ENCODE measurements at places on chromosomes 2 and 18.

GRCh38 chr2:29450596-29451222 lies 335.5 kb downstream of the CLIP4 start:
- DNase-seq, result no peak

- DNase-seq, result no peak
Observed at GRCh38 chr2:159832026-159832425, 34.0 kb upstream of the CD302 start.

GRCh38 chr2:196166876-196167275 lies 4.5 kb downstream of the STK17B start:
- DNase-seq, result no peak

GRCh38 chr2:2877427-2877826 lies 500.2 kb downstream of the EIPR1 start:
- no peak for DNase-seq

GRCh38 chr18:13610555-13611141 lies 115.7 kb downstream of the FAM210A start:
- no peak for DNase-seq

DNA sequence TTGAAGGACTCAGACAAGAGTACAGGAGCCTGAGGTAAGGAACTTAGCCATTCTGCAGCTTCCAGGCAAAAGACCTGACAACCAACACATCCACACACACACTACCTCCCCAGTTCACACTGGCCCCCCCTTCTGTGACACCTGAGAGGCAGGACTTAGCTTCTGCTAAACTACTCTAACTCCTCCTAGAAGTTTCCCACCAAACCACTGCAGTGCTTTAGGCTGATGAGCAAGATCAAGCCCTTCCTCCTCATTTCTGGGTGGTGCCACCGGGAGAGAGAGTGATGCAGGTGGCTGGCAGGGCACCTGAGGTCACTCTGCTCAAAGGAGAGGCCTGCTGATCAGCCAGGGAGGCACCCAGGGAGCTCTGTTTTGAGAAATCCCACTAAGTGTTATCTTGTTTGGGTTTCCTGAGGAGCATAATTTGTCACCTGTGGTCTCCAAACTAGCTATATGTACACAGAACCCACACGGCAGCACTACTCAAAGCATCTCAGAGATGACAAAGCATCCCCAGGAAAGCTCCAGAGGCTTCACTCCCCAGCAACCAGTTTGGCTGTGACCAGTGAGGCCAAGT lies 188.4 kb downstream of the MYO5B start:
- DNase-seq, result no peak

DNA sequence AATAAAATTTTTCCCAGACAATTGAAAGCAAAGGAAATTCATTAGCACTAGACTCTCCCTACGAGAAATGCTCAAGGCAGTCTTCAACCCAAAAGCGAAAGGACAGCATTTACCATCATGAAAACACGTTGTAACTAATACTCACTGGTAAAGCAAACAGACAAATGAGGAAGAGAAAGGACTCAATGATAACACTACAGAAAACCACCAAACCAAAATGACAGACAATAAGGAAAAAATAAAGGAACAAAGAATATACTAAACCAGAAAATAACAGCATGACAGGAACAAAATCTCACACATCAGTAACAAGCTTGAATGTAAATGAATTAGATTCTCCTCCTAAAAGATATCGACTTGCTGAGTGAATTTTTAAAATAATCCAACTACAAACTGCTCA lies 190.7 kb downstream of the NOL4 start:
- DNase-seq, result no peak

DNA sequence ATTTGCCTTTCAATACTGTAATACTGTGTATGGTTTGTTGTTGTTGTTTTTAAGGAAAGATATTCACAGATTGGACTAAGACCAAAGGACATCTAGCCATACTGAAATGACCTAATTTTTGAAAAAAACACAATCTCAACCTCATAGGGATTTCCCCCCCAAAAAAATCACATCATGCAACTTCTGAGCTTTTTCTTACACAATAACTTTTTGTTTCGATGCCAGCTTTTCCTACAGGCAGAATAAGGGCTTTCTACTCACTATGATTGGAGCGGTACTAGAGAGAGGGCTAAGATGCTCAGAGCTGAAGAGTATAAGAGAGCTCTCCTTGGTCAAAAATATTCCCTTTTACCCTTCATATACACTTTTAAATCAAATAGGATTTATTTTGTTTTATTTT lies 32.4 kb upstream of the SLC3A1 start:
- DNase-seq, result no peak

DNA sequence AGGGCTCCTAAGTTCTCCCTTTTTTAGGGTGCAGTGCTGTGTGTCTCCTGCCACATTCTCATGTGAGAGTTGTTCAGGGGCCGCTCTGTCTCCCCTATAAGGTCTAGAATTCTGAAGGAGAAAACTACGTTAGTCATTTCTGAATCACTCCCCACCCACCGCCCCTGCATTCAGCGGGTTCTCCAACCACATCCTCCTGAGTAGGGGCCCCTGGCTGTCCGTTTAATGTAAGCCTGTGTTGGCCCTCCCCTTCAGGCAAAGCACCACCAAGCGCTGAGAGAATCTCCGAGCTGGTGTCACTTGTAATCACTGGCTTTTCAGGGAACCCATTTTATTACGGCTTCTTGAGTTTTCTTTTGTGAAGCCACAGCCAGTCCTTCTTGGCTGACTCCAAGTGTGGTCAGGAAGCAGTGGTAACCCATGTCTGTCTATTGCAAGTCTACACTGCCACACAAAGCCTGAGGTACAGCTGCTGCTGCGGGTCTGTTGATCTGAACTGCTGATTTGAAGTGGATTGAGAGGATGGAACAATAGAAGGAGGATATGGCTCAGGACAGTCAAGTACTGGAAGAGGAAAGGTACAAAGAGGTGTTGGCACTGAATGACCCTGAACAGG lies 16.9 kb downstream of the LCT start:
- DNase-seq, result no peak

DNA sequence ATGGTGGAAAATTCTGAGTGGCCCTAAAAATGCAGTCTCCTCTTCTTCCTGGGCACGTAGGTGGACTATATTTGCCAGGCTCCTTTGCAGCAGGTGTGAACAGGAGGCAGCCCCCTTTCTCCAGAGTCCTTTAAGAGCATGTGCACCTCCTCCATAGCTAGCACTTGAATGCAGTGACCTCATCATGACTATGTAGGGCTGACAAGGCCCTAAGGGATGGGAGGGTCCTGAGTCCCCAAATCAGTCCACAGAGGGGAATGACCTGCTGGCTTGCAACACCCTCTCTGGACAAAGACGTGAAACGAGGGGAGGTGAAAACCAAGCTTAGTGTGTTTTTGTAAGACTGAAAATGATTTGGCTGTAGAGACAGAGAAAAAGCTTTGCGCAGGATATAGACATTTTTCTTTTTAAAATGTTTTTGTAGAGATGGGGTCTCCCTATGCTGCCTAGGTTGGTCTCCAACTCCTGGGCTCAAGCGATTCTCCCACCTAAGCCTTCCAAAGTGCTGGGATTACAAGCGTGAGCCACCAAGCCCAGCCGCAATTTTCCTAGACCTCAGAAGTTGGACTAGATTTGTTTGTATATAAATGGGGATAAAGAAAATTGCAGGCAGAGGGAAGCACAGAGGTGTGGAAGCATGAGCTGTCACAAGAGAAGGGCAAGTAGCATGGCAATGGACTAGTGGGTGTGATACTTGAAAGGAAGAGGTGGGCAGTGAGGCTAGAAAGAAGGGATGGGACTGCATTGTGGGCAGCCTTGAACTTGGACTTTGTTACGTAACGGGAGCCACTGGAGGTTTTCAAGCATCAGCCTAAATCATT lies 28.8 kb downstream of the LONRF2 start:
- DNase-seq, result no peak

DNA sequence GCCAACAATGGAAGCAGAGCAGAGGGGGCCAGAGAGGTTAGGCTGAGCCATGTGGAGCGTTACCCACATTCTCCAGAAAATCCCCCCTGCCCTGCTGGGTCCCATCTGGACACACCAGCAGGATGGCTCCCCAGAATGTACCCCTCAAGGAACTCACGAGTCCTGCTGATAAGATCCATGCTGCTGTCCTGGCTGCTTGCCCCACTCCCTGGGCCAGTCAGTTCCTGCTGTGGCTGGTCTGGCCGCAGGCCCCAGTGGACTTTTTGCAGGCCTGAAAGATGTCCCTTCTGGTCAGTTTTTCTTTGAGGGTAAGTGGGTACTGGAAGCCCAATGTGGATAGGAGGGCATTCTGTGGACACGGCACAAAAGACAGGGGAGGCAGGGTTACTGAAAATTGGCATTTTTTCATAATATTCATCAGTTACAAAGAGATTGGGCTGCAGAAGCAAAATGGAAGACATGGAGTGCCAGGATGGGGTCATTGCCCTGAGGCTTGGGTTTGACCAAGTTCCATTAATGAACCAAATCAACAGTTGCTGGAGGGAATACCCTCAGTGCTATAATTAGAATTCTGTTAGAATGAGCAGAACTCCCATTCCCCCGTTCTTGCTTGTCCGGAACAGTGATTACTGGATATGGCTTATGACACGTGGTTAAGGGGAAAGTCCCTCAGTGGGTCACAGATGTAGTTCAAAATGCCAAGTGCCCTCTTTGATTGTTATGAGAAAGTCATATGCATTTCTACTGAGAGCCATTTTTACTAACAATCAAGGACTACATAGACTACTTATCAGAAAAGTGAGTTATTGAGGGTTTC lies 38.7 kb downstream of the SLC4A5 start:
- no peak for DNase-seq

GRCh38 chr18:9771261-9771976 lies 63.3 kb downstream of the RAB31 start:
- no peak for DNase-seq

DNA sequence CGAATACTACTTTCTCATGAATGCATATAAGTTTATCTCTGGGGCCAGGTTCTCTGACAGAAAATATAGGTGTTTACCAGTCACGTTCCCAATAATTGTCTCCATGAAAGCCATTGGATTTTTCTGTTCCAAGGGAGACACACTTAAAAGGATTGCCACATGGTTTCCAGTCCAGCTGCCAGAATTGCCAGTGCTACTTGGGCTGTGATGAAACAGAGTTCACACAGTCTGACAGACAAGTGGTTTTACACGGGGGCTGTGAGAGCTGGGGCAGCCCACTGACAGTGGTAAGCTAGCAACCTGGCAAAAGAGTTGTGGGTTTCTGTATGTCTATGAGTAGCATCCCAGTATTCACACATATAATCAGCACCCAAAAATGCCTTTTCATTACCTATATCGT lies 27.7 kb upstream of the ATRAID start:
- no peak for DNase-seq

DNA sequence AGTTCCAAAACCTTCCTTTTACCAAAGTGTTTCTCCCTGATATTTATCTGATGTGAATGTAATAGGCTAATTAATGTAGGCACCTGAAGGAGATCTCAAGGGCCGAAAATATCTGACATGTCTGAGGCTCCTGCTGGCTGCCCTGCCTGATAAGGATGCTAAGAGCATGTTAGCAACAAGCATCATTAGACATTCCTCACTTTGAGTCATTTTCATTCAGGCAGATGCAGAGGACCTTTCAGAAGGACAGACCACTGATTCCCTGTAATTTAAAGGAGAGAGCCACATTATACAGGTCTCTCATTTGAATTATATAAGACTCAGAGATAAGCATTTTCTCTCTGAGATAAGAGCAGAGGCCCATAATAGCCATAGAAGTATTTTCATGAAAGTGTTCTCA lies 222.4 kb upstream of the NCKAP5 start:
- DNase-seq, result no peak

GRCh38 chr2:56749152-56749752 lies 565.5 kb downstream of the CCDC85A start:
- DNase-seq, result no peak

Measured in AG09319 (cell line).